ENCODE measurements at places on chromosomes 16 and 17.

DNA sequence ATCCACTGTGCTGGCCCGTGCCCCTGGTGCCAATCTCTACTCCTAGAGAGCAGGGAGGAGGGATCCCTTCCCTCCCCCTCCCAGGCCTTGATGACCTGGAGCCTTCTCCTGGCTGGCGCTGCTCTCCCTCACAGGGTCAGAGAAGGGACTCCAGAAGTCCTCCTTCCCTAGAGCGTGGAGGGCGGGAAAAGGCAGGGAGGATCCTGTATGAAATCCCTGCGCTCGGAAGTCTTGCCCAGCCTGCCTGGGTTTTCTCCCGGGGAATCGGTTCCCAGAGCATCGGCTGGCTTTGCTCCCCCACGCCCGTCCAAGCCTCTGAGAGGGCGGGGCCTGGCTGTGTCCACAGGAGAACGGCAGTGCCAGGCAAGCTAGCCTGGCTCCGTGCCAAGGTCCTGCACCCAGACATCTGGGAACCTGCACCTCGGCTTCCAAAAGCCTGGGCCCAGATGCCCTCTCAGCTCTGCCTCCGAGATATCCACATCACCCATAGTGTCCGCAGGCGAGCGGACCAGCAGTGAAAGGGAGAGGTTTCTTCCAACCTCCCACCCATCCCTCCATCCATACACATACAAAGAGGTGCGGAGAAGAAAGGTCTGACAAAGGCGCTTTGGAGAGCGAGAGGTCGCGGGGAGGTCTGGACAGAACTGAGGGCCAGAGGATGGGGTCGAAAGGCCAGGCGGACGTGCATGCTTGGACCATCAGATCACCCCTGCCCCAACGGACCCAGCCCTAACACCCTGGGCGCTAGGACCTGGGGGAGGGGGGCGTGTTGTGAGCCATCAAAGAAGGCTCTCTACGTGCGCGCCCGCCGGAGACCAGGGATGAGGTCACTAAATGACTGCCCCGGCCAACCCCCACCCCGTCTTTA, 1.1 kb downstream of the MPP2 start:
- no peak for ATAC-seq

DNA sequence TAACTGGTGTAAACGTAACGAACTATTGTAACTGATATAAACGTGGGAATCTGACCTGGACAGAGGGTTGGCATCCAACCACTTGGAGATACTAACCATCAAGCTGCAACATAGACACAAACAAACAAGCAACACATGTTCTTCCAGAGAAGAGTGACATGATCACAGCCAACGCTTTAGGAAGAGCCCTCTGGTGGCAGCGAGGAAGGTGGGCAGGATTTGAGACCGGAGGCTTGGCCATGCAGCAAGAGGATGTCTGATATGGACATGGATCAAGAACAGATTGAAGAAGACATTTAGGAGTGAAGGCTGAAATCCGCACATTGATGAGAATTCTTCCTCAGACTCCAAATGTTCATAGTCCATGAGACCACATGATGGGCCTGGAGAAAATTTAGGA, 40.3 kb upstream of the TNRC6A start:
- ATAC-seq, result no peak

DNA sequence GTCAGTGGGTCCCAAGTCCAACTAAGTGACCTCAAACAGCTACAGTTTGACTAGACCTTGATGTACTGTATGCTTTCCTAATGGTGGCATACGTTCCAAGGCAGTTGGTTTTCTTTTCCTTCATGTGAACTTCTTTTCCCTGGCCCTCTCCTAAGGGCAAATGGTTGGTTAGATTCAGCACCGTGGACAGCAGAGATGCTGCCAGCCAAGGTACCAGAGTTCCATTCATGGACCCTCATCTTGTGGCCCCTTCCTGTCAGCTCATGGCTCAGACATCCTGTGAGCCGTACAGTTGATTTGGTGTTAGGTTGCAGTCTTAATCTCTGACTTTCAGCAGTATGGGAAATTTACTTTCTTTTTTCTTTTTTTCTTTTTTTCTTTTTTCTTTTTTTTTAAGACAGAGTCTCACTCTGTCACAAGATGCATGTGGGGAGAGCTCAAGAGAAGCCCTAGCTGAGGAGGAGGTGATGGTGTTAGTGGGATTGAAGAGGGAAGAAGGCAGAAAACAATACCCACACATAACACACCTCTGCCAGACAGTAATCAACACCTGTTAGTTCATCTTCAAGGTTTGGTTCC, 122.4 kb downstream of the USP31 start:
- no peak for ATAC-seq

GRCh38 chr16:75579281-75579834, 13.2 kb downstream of the GABARAPL2 start:
- no peak for ATAC-seq

GRCh38 chr17:41396996-41397660, at the start of gene KRT31:
Gene KRT31 (minus strand): TSS chr17:41397608. CDS start chr17:41397539, 69 bp downstream.
- no peak for ATAC-seq

DNA sequence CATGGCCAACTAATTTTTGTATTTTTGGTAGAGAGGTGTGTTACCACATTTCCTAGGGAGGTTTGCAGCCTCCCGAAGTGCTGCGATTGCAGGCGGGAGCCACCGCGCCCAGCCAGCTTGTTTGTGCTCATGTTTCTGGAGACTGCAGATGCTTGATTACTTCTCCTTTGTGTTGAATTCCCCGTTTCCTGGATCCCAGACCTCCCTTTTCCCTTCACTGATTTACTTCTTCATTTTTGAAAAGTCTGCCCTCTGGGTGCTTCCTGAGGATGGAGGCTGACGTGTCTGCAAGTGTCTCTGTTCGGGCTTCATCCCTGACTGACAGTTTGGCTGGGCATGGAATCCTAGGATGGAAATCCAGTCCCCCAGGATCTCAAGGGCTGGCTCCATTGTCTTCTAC, 7.0 kb upstream of the TRIM47 start:
- ATAC-seq, result no peak

DNA sequence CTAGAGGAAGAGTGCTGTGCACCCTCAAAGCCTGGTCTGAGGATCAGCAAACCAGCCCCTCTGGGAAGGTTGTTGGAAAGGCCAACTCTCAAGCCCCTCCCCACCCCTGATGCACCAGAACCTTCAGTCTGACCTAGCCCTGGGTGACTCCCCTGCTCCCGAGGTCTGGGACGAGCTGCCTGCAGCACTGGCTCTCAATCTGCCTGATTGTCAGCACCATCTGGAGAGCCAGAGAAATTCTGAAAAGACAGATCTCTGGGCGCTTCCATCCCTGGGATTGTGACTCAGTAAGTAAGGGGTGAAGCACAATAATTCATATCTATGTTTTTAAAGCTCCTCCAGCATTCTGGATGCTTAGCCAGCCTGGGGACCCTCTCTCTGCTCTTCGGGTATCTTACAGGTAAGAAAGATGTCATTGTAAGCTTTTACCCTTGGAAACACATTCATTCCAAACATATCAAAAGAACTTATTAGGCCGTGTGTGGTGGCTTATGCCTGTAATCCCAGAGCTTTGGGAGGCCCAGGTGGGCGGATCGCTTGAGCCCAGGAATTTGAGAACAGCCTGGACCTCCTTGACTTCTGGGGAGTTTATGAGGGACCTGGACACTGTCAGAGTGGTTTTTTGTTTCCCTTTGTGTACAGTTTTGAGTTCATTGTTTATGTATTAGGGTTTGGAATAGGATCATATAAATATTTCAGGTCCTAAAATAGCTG, 147.5 kb downstream of the KCNJ12 start:
- ATAC-seq, result no peak

DNA sequence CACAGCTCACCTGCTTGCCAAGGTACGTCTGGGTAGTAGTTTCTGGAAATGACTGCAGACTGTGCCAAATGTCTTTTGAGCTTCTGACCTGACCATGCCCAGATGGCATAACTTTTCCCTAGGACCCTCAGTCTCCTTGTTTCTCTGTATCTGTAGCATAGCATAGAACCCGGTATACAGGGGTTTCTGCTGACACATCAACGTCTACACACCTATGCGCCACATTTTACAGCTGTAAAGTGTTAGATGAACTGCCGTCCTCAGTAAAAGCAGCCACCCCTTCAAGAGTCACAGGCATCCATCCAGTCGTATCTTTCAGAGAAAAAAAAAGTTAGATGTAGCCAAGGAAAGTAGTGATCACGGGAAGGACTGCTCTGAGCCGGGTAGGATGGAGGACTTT, 17.4 kb downstream of the KCTD2 start:
- no peak for ATAC-seq

DNA sequence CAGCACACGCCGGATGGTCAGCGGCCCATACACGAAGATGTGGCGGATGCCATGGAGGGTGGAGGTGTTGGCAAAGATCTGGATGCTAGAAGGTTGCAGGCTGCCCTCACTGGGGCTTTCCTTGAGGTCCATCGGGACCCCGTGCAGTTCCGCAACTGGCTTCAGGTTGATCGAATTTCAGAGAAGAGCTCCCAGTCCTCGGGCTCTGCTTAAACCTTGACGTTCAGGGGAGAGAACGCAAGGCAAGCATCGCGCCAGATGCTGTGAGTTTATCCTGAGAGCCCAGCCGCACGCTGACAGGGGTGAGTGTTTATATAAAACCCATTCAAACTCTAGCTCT, 98.7 kb upstream of the CCL2 start:
- ATAC-seq, result no peak

- ATAC-seq, result no peak
These were observed 33.5 kb upstream of the DNAH9 start for GRCh38 chr17:11564589-11565380.

Data from esophagus mucosa (tissue), 1 donor.